Glutamatergic neuron (in vitro differentiated cells): ENCODE measurements at places on chromosomes 2 and 18.

DNA sequence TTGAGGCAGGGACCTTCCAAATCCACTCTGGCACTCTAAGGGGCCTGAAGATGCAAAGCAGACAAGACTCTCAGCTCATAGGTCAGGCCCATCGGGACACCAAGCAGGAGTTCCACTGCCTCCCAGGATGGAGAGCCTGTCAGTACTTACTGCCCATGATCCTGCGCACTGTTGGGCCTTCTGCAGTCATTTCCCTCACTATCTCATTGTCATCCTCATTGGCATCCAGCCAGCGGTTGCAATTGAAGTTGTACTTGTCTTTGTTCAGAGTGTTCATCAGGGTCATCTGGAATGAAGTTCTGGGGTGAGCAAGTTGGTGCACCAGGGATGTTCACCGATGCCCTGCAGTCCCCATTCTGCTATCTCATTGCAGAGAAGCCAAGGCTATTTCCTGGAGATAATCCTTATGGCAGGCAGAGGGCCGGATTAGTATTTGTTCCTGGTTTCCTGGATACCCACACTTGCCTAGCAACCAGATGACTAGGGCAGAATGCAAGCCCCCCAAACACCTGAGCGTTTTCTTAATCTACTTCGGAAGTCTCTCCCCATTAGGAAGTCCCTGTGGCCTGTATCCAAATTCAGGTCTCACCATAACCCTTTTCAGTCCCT lies 65.1 kb downstream of the LOXHD1 start:
- H3K4me3 ChIP-seq = no peak overlapping the region
- H3K4me1 ChIP-seq = no peaks in the 10 kb centered on the region
- no peak overlapping the region for H3K27ac ChIP-seq
- H3K27me3 ChIP-seq = no peaks in the 10 kb centered on the region
- no peaks in the 10 kb centered on the region for H3K36me3 ChIP-seq

DNA sequence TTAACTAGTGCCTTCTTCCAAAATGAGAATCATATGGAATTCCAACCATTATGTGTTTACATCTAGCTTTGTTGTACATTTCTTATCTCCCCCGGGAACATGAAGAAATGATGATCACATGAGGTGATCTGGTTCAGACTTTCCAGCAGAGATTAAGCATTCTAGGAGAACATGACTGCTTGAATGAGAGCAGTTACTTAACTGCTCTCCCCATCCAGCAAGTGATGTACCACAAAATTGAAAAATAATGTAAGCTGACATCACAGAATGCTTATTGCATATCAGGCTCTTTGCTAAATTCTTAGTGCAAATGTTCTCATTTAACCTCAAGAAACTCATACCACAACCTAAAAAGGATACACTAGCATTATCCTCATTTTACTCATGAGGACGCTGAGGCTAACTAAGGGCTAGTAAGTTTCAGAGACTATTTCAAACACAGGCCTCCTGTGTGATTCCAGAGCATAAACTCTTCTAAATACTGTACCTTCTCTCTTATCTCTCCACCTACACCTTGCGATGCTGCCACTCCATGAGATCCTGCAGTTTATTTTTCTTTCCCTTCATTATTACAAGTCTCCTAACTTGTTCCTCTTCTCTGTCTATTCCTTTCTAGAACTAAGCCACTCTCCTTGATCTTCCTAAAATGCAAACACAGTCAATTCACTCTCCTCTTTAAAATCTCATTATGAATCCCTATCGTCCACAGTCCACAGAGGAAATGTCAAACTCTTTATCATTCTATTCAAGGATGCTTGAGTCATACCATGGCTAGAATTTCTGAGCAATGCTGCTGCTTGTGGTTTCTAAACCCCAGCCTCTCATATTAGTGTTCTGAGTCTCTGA lies 1224.8 kb upstream of the ZEB2 start:
- H3K36me3 ChIP-seq = no peaks in the 10 kb centered on the region
- H3K4me1 ChIP-seq = no peaks in the 10 kb centered on the region
- no peaks in the 10 kb centered on the region for H3K27me3 ChIP-seq
- no peak overlapping the region for H3K4me3 ChIP-seq
- no peak overlapping the region for H3K27ac ChIP-seq

DNA sequence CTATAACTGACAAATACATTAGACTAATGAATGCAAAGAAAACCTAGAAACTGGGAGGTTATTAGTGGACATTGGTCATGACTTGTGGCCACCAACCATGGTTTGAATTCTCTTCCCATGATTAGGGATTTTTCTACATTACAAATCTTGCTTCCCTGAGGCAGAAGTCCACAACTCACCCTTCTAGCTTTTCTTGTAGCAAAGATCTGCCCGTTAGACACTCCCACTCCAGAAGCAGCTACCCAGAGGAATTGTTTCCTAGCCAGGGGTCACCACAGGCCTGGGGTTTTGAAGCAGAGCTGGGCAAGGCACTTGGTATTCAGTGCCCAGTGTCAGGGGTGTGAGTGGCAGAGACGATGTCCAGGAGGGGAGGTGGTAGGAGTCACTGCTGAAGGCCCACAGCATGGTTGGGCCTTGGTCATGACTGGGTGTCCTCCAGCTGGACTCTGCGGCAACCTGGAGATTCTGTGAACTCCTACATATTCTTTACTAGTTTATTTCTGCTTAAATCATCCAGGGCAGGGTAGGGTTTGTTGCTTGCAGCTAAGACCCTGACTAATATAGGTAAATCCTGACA lies 54.9 kb downstream of the ACTR2 start:
- no peaks in the 10 kb centered on the region for H3K36me3 ChIP-seq
- no peak for DNase-seq
- no peaks in the 10 kb centered on the region for H3K27me3 ChIP-seq
- peaks cover 8% of the 10 kb centered on the region for H3K4me1 ChIP-seq

- peaks cover 3% of the 10 kb centered on the region for H3K36me3 ChIP-seq
- H3K4me1 ChIP-seq = peaks cover 17% of the 10 kb centered on the region
- DNase-seq = peak; percentile 12
- H3K27me3 ChIP-seq = peaks cover 6% of the 10 kb centered on the region
Measured at GRCh38 chr2:239536186-239536585, 135.4 kb upstream of the HDAC4 start.
